ENCODE measurements at places on chromosomes 7 and 10. TPM values are rescaled to one million over a fixed set of nuclear protein-coding genes. Genes with fewer than 3 reads are reported as not detected.

AGBL3 gene
- 1.2 TPM for total RNA-seq

- DNase-seq, result no peak
These were observed 381.6 kb downstream of the PARD3 start for GRCh38 chr10:34433241-34434076.

DNA sequence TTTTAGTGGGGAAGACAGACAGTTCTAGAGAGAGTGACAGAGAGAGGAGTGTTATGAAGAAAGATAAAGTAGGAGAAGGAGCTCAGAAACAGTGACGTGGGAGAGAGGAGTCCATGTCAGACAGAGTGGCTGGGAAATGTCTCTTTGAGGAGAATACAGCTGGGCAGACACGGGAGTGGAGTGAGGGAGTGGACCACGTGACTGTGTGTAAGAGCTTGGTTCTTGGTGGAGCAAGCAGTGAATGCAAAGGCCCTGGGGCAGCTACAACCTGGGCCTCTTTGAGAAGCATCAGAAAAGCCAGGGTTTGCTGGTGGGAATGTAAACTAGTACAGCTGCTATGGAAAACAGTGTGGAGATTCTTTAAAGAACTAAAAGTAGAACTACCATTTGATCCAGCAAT is 11.9 kb upstream of the PLEKHS1 start:
- no peak for DNase-seq

- no peak for DNase-seq
These were observed 130.5 kb downstream of the LHPP start for GRCh38 chr10:124592101-124592500.

Data from mammary epithelial cell (primary cell).